HAP-1 (cell line): ENCODE measurements at places on chromosomes 16 and 17.

DNA sequence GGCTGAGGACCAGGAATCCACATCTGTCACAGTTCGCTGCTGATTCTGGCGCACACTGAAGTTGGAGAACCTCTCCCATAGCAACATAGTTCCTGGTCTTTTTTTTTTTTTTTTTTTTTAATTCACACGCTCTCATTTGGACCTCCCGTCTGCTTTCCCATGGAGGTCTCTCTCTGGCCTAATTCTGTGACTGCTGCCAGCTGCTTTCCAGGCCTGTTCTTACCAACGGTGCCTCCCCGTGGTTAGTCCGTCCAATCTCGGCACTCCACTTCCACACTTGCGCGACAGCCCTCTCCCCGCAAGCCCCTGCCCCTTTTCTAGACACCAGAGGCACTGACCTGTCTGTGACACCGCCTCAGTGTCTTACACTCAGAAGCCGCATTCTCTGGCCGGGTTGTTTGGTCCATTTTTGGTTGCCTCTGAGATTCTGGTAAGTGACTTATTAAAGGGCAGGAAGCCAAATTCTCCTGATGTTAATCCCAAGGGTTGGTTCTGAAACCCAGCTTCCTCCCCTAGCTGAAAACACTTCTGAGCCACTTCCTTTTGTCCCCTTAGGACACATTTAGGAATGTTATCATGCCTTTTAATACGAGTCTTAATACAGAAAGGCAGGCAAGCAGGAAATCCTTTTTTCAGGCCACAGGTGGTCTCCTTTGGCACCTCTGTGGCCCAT, 1.1 kb upstream of the AKTIP start:
- no peak for DNase-seq

GRCh38 chr16:11152677-11153331, 103.2 kb downstream of the SOCS1 start:
- DNase-seq: no peak

DNA sequence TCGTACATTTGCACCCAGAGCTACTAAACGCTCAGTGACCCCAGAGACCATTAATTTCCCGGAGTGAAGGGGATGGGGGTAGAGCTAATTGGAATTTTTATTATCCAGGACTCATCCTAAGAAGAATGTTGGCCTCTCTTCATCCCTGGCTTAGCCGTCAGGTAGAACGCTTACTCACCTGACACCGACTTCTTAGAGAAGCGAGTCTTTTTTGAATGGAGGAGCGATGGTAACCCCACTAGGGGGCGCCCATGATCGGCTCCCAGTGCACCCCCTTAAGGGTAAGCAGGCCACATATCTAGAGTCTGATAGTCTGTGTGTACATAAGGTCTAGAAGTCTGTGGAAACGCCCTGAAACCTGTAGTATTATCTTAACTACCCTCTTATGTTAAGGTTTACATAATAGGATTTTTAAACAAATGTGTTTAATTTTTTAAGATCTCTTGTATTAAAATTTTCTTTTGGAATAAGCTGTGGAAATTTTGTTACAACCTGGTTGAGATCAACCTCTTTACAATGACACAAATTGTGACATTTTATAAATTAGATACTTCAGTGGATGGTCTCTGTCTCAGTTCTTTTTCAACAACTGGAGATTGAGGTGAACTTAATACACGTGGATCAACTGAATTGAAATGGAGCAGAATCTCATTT, 229.8 kb downstream of the CPPED1 start:
- DNase-seq: peak; percentile 23

GRCh38 chr17:50094243-50094752, 853 bp upstream of the PDK2 start:
- peak; percentile 77 for DNase-seq
